ENCODE measurements at places on chromosomes 16 and 17.

DNA sequence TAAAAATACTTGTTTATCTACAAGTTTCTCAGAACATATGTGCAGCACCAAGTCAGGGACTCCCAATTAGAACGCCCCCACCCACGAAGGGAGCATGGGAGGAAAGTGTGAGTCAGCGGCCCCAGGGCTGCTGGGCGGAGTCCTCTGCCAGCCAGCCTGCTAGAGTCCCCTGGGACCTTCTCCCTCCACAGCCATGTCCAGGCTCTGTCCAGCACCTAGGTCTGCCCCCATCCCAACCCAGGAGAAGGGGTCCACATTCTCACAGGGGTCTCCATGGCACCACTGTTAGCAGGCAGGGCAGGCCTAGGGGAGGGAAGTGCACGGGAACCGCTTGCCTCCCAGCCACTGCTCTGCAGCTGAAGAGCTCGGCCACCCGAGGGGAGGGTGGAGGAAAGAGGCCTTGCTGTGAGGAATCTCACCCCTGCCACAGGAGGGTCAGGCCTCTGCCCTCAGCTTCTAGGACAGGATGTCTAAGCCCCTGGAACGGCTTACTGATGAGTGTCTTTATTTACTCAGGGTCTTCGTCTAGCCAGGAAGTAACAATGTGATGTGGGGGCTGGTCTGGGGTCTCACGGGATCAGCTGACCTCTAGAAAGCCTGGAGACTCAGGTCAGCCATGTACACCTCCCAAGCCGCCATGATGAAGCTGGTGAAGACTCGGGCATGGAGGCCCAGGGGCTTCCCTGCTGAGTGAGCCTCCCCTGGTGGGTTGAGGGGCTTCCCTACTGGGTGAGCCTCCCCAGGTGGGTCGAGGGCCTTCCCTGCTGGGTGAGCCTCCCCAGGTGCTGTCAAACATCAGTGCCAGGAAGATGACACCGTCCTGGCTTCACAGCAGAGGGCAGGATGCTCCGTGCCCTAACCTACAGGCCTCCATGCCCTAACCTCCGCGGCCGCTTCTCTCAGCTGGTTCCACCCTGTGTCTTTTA lies 190.3 kb downstream of the RBFOX3 start:
- DNase-seq: no peak

- peak; percentile 75 for DNase-seq
Observed at GRCh38 chr17:42312285-42313130, 24.2 kb downstream of the STAT5A start.

DNA sequence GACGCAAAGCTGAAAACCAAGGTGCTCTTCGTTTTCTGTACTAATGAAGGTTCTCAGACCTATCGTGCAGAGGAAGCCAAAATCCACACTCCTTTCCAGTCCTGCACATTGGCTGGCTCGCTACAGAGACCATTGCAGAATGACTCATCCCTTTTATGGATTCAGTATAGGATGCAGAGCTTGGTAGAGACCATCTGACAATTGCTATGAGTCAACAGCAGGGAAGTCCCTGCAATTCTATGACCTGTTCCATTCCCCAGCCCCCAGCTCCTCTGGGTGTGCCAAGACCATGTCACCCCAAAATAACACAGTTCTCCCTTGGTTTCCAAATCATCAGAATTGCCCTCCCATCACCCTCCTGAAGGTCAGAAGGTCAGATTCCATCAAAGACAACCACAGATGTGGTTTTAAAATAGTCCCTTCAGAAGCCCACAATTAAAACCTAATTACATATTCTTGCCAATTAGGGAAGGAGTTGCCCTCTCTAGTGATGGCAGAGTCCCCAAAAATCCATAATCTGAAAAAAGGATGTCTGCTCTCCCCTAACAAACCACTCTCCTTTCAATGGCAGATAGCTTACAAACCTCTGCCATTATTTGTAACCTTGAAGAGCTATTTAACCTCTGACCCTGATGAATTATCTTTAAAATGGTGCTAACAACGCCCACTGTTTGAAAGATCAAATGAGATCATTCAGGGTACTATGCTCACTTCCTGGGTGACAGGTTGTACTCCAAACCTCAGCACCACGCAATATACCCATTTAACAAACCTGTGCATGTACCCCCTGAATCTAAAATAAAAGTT lies 108.2 kb upstream of the RBBP6 start:
- DNase-seq: no peak

DNA sequence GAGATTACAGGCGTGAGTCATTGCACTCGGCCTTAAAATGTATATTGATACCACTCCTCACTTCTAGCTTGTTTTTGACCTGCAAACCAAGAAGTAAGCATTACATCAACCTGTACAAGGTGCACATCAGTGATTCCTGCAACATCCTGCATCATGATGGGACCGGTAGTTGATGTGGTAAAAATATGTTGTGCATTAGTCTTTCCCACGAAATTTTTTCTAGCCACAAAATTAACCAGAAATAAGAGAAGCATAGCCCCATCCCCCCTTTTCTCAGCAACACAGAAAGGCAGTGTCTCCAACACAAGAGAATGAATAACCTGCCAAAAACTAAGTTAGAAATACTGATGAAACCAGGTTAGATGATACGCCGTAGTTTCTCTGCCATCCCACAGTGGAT lies 21.1 kb upstream of the NSMCE1 start:
- DNase-seq: no peak

- no peak for DNase-seq
Observed at GRCh38 chr17:15998031-15998562, 1.4 kb downstream of the ZSWIM7 start.

DNA sequence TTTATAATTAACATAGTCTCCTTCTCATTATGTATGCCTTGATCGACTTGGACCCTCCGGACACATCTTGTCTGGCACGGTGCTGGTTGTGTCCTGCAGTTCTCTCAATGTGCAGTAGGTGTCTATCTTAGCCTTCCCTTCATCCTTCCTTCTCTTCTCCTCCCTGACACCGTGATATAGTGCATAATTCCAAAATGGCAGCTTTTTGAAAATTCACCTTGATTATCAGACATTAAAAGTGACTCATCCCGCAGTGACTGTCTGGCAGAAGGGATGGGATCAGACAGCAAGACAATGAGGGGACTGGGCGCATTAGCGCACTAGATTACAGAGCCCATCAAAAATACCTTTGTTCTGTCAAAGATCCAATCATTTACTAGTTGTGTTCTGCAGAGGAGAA lies 70.0 kb upstream of the PMFBP1 start:
- DNase-seq: peak; percentile 0

GRCh38 chr17:8332688-8333087 lies 7.0 kb upstream of the ODF4 start:
- no peak for DNase-seq

GRCh38 chr17:9802697-9803096 lies 11.3 kb upstream of the DHRS7C start:
- DNase-seq: no peak

- DNase-seq: no peak
Observed at GRCh38 chr17:80236911-80237310, 16.7 kb downstream of the SLC26A11 start.

- no peak for DNase-seq
Observed at GRCh38 chr17:29124925-29125273, 55.3 kb downstream of the MYO18A start.

DNA sequence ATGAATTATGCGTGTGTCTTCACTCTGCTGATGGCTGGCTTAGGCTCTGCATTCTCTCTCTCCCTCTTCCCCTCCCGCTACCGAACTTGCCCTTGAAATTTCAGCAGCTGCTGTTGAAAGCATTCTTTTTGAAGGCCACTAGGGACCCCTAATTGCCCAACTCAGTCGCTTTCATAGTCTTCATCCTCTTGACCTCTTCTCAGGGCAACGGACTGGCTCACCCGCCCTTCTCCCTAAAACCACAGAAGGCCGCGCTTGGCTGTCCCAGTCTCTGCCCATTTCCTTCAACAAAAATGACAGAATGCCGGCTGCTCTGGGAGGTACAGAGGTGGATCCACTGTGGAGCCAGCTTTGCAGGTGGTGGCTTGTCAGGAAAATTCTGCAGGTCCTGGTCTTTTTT lies 21.0 kb upstream of the FMNL1 start:
- DNase-seq: no peak

DNA sequence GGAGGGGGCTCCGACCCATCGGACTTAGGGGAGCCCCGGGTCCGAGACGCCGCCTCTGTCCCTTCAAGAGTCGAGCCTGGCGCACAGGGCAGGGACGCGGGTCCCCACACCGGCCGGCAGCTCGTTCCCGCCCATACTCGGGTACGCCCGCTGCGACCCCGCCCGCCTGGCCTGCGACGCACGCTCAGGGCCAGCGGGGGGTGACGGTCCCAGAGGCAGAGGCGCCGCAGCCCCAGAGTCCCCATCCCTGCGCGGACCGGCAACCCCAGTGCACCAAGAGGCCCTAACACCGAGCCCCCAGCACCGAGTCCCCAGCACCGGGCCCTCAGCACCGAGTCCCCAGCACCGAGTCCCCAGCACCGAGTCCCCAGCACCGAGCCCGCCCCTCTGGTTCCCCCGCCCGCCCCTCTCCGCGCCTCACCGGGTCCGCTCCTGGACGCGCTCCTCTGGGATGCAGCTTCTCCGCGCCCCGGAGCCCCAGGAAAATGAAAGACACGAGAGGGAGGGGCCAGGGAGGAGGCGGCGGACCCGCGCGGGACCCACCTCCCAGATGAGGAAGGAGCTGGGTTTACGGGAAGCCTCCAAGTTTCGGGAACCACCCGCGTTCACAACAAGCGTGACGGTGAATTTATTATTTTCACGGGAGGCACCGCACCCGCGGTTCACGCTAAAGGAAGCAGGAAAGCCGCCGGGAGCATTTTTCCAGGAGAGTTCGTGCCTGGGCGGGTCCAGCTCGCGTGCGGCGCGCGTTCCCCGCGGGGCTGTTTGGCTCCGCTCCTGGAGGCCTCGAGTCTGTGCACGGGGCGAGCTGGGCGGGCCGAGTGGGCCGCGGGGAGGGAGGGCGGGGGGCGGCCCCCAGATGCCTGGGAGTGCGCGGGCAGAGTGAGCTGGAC lies at the start of gene SECTM1:
TSS of gene SECTM1 (minus strand) at position 488 of the 893 bp plus-strand sequence. CDS start 6,526 bp downstream, outside the sequence.
- DNase-seq: no peak

DNA sequence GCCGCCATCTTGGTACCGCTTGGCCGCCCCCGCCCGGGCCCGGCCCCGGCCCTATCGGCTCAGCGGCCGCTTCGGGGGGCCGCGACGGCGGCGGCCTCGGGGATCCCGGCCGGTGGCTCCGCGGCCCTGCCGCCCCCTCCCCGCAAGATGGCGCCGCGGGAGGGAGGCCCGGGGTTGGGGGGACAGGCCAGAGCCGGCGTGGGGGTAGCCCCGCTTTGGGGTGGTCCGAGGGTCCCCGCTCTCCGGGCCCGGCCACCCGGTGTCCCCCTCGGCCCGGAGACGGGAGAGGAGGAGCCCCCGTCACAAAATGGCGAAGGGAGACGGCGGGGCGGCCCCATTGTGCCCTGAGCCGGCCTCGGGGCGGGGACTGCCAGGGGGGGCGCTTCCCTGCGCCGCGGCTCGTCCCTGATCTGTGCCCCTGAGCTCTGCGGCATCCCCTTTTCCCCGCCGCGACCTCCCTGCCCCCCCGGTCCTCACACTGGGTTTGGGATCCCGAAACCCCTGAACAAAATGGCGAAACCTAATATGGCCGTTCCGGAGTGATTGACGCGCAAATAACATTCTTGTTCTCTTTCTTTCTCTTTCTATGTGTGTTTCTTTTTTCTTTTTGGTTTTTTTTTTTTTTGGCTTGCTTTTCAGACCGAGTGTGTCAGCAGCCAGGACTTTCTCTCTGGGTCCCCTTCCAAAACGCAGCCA lies 986 bp downstream of the HAPSTR1 start:
- peak; percentile 57 for DNase-seq

DNA sequence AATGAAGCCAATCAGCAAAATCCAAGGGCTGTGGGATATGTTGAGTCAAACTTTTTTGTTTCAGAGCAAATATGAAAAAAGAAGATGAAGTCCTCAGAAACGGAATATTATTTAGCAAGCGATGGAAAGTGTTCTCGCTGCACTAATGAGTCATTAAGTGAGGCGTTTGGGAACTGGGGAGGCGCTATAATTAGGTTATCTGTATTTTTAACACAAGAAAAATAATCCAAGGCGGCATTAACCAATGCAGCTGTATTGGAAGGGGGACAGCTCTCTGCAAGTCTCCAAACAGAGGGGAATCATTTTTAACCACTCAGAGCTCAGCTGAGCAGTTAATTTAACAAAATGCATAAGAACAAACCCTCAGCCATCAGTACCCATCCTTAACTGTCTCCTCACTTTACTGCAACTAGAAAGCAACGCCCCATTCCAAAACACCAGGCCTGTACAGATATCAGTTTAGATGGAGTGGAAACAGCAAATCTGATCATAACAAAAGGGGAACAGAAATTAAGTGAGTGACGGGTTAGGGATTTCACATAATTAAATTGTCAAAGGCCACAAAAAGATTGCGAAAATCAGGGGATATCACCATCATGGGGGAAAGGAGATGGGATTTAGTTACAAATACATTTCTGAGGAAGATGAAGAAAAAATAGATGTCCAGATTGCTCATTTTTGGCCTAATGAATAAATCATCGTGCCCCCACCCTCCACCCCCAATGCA lies 211.0 kb upstream of the TOX3 start:
- DNase-seq: no peak

All from naive B cell (primary cell).